ENCODE measurements at places on chromosomes 5 and 9.

DNA sequence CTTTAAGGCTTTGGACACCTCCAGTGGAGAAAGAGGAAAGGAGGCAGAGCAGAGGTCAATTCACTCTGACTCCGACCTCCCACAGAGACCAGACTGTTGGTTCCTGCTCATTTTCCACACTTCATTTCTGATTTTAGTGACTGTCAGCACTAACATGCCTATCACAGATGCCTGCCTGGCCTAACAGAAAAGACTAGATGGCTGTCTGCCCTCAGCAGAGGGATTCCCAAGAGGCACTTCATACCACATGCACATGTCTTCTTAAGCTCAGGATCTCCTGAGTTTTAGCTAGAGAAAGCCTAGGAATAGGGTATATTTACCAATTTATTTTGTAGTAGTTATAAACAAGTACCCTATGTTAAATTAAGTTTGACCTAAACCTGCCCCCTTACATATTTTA lies 336.0 kb downstream of the ENC1 start:
- no peak for DNase-seq

DNA sequence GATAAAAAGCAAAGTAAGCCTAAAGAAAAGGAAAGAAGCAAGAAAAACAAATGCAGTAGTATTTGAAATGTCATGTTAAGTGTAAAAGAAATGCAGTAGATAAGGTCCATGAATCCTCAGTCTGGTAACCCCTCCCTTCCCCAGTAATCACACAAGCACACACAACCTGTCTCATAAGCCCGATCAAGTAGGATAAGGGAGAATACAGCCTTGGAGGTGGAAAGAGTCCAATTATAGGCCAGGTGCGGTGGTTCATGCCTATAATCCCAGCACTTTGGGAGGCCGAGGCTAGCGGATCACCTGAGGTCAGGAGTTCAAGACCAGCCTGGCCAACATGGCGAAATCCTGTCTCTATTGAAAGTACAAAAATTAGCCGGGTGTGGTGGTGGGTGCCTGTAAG lies 117.9 kb downstream of the GADD45G start:
- DNase-seq = no peak

- no peak for DNase-seq
Observed at GRCh38 chr9:86700629-86701028, 246.7 kb downstream of the GAS1 start.

- DNase-seq = peak; percentile 44
Observed at GRCh38 chr9:98256756-98257155, 1.3 kb upstream of the TBC1D2 start.

DNA sequence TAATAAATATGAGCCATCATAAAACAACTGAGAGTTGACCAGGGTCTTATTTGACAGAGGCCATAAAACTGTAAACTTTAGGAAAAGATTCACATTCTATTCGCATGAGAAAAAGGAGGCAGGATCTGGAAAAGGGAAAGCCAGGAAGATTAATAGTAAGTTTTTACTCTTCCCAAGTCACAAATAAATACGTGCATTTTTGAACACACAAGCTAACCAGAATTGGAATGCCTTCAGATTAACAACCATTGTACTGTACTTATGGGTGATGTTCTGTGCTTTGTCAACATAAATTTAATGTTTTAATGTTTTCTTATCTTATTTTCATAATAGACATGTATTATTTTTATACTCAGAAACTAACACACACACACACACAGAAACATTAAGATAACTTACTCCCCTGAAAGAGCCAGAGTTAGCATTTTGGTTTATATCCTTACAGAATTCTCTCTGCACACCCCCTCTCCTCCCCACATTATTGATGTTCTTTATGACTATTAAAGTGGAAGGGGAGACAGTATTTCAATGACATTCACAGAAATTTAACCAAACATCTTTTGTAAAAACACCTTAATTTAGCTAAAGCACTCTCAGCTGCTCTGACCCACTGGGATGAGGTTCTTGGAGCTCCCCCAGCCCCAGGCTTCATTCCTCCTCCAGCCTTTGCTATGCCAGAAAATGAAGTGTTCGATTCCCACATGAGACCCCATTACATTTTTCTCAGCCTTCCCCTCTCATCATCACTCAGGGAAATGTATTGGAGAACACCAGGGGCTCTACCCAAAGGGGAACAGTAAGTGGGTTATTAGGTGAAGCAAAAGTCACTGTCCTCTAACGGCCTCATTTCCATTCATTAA lies 155.5 kb downstream of the ESM1 start:
- DNase-seq = no peak

DNA sequence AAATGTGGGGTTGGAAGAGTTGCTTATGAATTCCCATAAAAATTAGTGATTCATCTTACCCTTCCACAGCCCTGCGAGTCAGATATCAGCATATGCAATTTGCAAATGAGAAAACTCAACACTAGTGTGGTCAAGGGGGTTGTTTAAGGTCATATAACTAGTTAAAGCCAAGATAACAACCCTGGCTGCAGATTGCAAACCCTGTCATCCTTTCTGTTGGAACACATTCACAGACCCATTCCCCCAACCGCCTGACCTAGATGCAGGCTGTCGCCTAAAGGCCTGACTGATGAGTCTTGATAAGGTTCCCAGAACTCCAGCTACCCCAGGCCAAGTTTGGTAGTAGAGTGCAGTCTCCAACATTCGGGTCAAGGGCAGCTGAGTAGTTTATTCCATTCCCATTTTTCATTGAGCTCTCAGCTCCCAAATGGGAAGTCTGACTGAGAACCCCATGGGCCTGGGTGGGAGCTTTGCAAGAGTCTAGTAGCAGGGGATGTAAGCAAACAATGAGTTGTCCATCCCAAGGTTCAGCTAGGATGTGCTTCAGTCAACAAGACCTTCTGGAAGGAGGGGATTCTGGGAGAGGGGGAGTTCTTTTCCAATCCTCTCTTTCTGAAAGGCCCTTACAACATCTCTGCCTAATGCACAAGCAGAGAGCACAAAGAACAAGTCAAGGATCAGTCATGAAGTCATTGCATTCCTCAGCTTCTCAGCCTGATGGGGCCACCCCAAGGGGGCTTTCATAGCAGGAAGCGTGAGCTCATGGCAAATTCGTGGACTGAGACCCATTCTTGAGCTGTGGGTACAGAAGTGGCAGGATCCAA lies 40.3 kb downstream of the ADAM19 start:
- DNase-seq = no peak
